ENCODE measurements at places on chromosomes 16 and 17.

- no peak for DNase-seq
Measured at GRCh38 chr17:63960006-63960405, 12.7 kb downstream of the SCN4A start.

GRCh38 chr17:78953356-78954350 lies 26.1 kb downstream of the LGALS3BP start:
- no peak for DNase-seq

- DNase-seq, result no peak
Measured at GRCh38 chr16:17227278-17227677, 243.5 kb downstream of the XYLT1 start.

GRCh38 chr16:7487574-7488323 lies 155.1 kb downstream of the RBFOX1 start:
- DNase-seq, result no peak

DNA sequence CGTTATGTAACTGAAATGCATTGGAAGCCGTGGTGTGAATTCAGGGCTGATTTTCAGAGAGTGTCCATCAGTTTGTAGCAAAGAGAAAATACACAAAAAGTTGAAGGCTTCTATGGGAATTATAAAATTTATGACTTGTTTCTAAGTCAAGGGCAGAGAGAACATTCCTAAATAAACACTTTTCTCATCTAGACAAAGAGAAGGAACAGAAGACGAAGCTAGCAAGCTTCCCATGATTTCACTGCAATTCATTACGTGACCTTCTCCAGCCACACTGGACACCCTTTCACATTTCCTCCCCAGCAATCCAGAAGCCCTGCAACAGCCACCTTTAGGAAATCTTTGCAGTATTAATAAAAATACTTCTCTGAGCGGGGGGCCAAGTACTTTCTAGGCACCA lies 67.8 kb downstream of the TMEM100 start:
- DNase-seq, result no peak
